Activated CD8-positive, alpha-beta memory T cell treated with anti-CD3 and anti-CD28 coated beads for 36 hours (primary cell): ENCODE measurements at places on chromosomes 3 and 15. TPM values are rescaled to one million over a fixed set of nuclear protein-coding genes. Genes with fewer than 3 reads are reported as not detected.

Gene CFAP100
- not detected for total RNA-seq

Gene DPPA2
- not detected for total RNA-seq

Gene RNF7
- 63.7 TPM for total RNA-seq

Gene ZKSCAN7
- 3.6 TPM for total RNA-seq

Gene MUSTN1
- total RNA-seq, result 0.61 TPM

Gene KLHL6
- total RNA-seq, result 32.9 TPM

Gene PRSS50
- not detected for total RNA-seq

Gene EPHB3
- total RNA-seq, result not detected

Gene IMPDH2
- 461 TPM for total RNA-seq

Gene ACTR8
- total RNA-seq, result 36.4 TPM

Gene GJD2
- not detected for total RNA-seq

Gene THSD4
- not detected for total RNA-seq

Gene ATXN7
- 21.0 TPM for total RNA-seq

Gene LRRK1
- 0.44 TPM for total RNA-seq

Gene CFAP161
- not detected for total RNA-seq

Gene RTP3
- total RNA-seq, result not detected

Gene SELENOS
- total RNA-seq, result 41.4 TPM

Gene GOLGA6B
- not detected for total RNA-seq

Gene IGSF11
- not detected for total RNA-seq

Gene AHSG
- total RNA-seq, result not detected

Gene CLSTN2
- total RNA-seq, result not detected

Gene TNNC1
- total RNA-seq, result 2.1 TPM

Gene FOXB1
- 0.44 TPM for total RNA-seq

Gene SLC15A2
- 0.84 TPM for total RNA-seq

Gene KLHL18
- total RNA-seq, result 50.0 TPM

Gene CX3CR1
- 0.51 TPM for total RNA-seq

Gene TIGIT
- 213 TPM for total RNA-seq

Gene NLGN1
- total RNA-seq, result not detected
